A172 (cell line): ENCODE measurements at places on chromosomes 5 and 9. TPM values are rescaled to one million over a fixed set of nuclear protein-coding genes. Genes with fewer than 3 reads are reported as not detected.

The CKMT2 gene
- total RNA-seq: 4.7 TPM in 1 of 2 replicates, not detected in the other

The PCDHGA4 gene
- 1.1 and 1.4 TPM in 2 replicates for total RNA-seq

GRCh38 chr9:93295456-93296076 lies 111.6 kb downstream of the WNK2 start:
- DNase-seq: no peak

DNA sequence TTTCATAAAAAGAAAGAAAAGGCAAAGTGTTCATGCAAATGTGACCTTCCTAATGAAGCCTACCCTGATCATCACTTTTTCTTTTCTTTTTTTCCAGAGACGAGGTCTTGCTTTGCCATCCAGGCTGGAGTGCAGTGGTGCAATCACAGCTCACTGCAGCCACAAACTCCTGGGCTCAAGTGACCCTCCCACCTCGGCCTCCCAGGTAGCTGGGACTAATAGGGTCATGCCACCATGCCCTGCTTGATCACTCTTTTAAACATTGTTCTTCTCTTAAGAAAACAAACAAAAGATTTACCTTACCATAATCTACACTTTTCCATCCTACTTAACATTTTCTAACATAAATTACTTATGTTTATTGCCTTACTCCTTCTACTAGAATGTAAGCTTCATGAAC lies 8.5 kb upstream of the GOLGA1 start:
- no peak for DNase-seq
